ENCODE measurements at places on chromosomes 7 and 10.

- DNase-seq: no peak
These were observed 1307.8 kb upstream of the CELF2 start for GRCh38 chr10:9709849-9710248.

GRCh38 chr7:4416396-4417056, 265.6 kb upstream of the FOXK1 start:
- no peak for DNase-seq

- DNase-seq: no peak
These were observed 15.6 kb downstream of the SEC31B start for GRCh38 chr10:100504096-100504495.

DNA sequence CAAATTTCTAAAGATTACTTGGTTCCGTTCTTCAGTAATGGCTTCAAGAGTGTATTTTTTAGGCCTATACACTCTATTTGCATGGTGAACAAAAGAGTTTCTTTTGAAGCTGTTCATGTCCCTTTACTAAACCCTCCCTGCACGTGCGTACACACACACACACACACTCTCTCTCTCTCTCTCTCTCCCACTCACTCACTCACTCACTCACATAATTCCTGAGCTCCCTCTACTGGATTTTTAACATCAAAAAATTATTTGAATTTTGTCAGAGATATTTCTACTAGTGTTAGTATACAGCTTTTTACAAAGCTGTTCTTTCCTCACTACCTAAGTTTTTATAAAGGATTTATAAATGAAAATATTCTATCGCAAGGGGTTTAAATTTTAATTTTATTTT, 85.9 kb downstream of the UBE3C start:
- DNase-seq: no peak

- DNase-seq: no peak
These were observed 171.8 kb upstream of the SHH start for GRCh38 chr7:155984028-155984580.

GRCh38 chr10:110479710-110480109, 18.0 kb upstream of the DUSP5 start:
- no peak for DNase-seq

DNA sequence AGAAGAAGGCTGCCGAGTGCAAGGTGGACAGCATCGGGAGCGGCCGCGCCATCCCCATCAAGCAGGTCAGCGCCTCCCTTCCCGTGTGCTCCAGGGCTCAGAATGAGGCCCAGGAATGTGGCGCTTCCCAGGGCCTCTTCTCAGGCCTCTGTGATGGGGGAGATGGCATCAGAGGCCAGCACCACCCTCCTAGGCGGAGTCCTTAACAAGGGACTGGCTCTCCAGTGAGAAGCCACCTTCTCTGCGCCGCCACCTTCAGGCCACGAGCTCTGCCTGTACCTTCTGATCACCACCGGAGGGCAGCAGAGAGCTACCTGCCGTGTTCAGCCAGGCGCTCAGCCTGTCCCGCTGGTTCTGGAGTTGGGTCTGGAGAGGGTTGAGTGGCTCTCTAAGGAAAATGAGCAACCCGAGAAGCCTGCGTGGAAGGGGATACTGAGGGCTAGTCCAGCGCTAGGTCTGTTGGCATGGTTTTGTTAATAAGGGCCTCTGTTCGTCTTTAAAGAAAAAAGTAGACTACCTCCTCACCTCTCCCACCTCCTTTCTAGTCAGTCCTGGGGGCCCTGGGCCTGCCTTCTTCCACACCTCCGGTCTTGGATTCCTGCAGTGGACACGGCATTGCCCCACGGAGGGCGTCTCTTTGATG, 37.7 kb downstream of the AGAP3 start:
- DNase-seq: peak; percentile 54

GRCh38 chr7:139355320-139355719, 4.4 kb upstream of the LUC7L2 start:
- no peak for DNase-seq
